ENCODE measurements at places on chromosomes 1 and 21. TPM values are rescaled to one million over a fixed set of nuclear protein-coding genes. Genes with fewer than 3 reads are reported as not detected.

DNA sequence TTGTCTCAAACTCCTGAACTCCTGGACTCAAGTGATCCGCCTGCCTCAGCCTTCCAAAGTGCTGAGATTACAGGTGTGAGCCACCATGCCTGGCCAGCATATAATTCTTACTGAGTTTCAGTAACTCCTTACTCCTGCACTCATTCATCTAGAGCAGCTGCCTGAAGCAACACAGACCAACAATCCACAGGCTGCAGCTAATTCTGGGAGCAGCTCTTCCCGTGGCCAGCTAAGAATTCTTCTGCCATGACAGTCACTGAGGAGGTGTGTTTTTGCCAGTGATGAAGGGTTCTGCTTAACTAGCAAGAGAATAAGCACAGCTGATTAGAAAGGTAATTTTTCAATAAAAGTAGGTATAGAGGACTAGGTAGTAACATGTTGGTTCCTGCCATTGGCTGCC lies 5.4 kb downstream of the VTCN1 start:
- H3K27me3 ChIP-seq: peaks cover 24% of the 10 kb centered on the region
- no peak overlapping the region for H3K4me3 ChIP-seq
- no peaks in the 10 kb centered on the region for H3K36me3 ChIP-seq
- H3K4me1 ChIP-seq: no peaks in the 10 kb centered on the region
- no peak overlapping the region for H3K27ac ChIP-seq
- DNase-seq: no peak

DNA sequence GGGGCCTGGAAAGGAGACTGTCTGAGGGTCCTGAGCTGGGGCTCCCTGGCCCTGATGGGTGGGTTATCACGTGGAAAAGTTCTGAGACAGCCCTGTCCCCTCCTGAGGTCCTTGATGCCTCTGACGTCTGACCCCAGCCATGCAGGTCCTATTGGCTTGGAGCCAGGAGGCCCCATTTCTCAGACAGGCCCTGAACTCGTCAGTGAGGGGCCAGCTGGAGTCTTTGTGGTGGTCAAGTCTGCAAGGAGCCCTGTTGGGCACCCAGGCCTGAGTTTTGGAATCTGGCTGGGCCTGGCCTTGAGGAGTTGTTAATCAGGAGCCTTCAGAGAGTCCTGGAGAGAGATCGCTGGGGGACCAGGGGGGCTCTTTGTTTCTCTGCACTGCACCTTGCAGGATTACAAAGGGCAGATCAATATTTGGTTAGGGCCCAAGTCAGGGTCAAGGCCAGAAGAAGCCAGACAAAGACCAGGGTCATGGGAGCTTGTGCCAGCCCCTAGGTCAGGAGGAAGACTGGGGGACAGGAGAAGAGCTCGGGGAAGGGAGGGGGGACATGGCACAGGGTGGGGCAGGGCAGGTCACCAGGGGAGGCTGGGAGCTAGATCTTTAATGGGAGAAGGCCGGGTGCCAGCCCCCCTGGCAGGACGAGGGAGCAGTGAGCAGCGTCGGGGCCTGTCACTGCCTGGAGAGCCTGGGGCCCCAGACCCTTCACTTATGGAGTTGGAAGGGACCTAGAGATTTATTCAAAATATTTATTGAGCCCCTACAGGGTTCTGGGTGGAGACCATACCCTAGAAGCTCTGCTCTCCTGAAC lies 83.2 kb downstream of the PTPRU start:
- no peaks in the 10 kb centered on the region for H3K4me1 ChIP-seq
- H3K4me3 ChIP-seq: no peak overlapping the region
- H3K36me3 ChIP-seq: no peaks in the 10 kb centered on the region
- no peaks in the 10 kb centered on the region for H3K27me3 ChIP-seq
- no peak overlapping the region for H3K27ac ChIP-seq
- no peak for DNase-seq

GRCh38 chr1:155485945-155486344 lies 76.7 kb downstream of the ASH1L start:
- no peak overlapping the region for H3K4me3 ChIP-seq
- no peak for DNase-seq
- H3K27ac ChIP-seq: no peak overlapping the region
- H3K4me1 ChIP-seq: peaks cover 7% of the 10 kb centered on the region
- H3K36me3 ChIP-seq: peaks cover 20% of the 10 kb centered on the region

The CHIA gene
- not detected for total RNA-seq

DNA sequence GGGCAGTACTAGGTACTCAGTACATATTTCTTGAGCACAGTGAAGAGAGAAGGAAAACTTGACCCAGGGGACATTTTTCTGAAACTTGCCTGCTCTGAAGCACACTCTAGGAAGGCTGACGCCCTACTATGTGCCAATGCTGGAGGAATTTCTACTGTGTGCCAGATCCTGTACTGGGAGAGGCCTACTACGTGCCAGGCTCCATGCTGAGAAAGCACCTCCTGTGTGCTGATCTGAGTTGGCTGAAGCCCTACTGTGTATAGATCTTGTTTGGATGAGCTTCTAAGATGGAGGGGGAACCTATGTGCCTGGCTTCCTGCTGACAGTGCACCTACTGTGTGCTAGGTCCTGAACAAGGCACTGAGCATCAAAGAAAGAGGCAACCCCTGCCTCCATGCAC lies 86.2 kb downstream of the GRIK3 start:
- DNase-seq: no peak
- no peaks in the 10 kb centered on the region for H3K27me3 ChIP-seq
- H3K4me1 ChIP-seq: no peaks in the 10 kb centered on the region
- H3K4me3 ChIP-seq: no peak overlapping the region

The RXFP4 gene
- not detected for total RNA-seq

DNA sequence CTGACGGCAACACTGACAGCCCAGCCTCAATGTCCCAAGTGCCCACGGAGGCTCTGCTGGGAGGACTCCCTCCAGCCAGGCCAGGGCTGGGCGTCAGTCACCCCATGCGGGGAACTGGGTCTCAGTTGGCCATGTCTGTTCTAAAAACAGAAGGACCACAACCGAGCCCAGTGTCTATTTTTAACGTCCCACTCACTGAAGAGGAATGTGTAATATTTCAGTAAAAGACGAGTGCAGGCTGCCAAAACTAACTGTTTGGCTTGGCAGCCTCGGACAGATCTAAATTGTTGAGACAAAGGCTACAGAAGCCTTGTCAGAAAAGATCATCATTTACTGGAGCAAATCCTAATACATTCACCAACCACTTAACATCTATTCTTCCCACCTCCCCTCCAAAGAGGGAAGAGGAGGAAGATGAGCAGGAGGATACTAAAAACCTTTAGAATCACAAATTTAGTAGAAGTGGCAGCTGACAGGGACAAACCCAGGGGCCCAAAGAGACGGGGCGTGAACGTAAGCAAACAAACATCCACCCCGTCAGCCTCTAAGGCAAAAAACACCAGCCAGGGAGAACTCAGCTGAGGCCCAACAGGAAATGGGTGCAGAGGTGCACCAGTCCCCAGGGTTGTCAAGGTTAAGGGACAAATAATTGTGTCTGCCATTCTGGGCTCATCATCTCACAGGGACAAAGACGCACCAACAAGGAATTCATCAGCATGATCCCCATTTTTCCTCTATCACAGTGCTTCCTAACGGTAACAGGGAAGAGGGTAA lies 18.7 kb downstream of the C1orf198 start:
- no peak for DNase-seq
- H3K36me3 ChIP-seq: no peaks in the 10 kb centered on the region
- no peak overlapping the region for H3K27ac ChIP-seq
- no peak overlapping the region for H3K4me3 ChIP-seq
- no peaks in the 10 kb centered on the region for H3K4me1 ChIP-seq

DNA sequence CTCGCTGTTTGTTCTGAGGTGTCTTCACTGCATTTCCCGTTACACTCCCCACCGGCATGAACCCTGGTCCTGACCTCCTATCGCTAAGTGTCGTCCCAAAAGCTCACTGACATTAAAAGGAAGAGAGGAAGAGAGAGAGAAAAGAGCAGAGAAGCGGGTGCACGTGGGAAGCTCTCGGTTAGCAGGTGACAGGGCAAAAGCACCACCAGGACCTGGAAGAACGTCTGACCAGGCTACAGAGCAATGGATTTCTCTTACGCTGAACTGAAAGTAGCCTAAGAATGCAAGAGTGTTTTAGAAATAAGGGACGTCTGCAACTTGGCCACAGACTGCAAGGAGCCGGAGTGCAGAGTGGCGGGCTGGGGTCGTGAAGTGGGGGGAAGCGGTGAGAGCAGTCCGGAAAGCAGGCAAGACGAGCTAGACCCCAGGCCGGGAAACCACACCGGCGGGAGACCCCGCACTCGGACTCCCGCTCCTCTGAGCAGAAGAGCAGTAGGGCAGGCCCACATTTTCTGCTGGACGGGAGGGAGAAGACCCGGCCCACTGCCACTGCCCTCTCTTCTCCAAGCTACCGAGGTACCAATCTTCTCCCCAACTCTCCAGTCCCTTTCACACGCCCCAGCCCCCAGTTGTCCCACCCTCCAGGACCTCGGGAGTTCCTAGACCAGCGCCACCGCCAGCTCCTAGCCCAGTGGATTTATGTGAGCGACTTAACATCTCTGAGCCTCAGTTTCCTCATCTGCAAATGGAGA lies 8.3 kb upstream of the MPZL1 start:
- peak overlapping the region; percentile 86 for H3K27ac ChIP-seq
- peaks cover 6% of the 10 kb centered on the region for H3K27me3 ChIP-seq
- DNase-seq: peak; percentile 14
- H3K4me3 ChIP-seq: peak overlapping the region; percentile 81
- H3K36me3 ChIP-seq: peaks cover 2% of the 10 kb centered on the region

DNA sequence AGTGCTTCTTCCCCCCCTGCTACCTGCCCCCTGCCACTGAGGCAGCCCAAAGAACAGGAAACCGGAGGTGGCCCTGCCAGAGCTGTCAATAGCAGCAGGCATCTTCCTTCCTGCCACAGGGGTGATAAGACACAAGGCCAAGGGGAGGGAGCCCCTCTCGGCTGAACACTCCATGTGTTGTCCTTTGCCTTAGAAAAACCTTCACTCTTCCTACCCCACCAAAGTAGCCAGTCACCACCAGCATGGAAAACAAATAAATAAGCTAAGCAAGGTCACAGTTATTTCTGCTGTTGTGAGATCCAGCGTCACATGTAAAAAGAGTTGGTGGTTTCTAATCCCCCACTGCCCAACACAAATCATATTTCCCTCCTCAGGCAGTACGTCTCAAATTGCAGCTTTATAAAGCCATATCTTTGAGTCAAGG lies 104.8 kb upstream of the DPT start:
- H3K4me3 ChIP-seq: no peak overlapping the region
- no peak for DNase-seq
- no peaks in the 10 kb centered on the region for H3K27me3 ChIP-seq
- peak overlapping the region; percentile 15 for H3K27ac ChIP-seq
- no peaks in the 10 kb centered on the region for H3K36me3 ChIP-seq
- peaks cover 6% of the 10 kb centered on the region for H3K4me1 ChIP-seq

DNA sequence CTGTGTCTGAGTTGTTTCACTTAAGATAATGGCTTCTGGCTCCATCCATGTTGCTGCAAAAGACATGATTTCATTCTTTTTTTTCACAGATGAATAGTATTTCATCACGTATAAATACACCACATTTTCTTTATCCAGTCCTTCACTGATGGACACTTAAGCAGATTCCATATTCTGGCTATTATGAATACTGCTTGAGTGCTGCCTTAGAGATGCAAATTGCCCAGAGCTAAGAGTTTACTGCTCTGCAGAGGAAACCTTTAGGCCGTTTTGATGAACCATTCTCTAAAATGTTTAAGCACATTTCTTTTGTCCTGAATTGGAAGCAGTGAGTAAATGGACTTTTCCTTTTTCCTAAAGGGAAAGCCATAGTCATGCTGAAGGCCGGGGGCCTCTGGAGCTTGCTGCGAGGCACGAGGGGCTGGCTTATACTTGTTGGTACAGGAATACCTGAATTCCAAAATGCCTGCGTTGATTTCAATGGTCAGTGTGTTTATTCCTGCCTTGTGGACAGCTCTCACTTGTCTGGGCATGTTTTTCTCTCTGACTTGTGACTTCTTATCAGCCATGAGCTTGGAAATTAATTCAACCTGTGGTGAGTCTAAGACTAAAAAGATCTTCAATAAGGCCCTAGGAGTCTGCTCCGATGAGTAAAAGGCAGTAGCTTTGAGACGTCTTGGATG lies 201.0 kb upstream of the MAP1LC3C start:
- H3K27ac ChIP-seq: no peak overlapping the region
- DNase-seq: no peak
- no peaks in the 10 kb centered on the region for H3K36me3 ChIP-seq
- H3K4me1 ChIP-seq: no peaks in the 10 kb centered on the region

DNA sequence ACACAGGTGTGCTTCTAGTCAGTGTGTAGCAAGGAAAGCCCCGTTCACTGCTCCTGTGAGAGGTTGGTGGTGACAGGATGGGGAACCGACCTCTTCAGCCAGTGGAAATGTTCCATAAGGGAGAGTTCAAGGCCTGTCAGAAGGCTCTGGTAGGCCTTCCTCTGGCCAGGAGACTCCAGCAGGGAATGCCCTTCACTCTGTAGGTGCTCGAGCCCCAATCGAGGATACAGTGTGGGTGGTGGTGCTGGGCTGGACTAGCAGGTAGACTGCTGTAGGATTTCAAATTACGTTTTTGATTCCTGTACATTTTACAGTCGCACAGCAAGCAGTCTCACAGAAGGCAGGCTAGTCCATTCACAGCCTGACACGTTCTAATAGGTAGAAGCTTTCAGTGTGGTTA lies 37.8 kb downstream of the NCF2 start:
- H3K27ac ChIP-seq: peak overlapping the region; percentile 2
- peaks cover 61% of the 10 kb centered on the region for H3K36me3 ChIP-seq
- no peaks in the 10 kb centered on the region for H3K27me3 ChIP-seq
- no peak overlapping the region for H3K4me3 ChIP-seq

DNA sequence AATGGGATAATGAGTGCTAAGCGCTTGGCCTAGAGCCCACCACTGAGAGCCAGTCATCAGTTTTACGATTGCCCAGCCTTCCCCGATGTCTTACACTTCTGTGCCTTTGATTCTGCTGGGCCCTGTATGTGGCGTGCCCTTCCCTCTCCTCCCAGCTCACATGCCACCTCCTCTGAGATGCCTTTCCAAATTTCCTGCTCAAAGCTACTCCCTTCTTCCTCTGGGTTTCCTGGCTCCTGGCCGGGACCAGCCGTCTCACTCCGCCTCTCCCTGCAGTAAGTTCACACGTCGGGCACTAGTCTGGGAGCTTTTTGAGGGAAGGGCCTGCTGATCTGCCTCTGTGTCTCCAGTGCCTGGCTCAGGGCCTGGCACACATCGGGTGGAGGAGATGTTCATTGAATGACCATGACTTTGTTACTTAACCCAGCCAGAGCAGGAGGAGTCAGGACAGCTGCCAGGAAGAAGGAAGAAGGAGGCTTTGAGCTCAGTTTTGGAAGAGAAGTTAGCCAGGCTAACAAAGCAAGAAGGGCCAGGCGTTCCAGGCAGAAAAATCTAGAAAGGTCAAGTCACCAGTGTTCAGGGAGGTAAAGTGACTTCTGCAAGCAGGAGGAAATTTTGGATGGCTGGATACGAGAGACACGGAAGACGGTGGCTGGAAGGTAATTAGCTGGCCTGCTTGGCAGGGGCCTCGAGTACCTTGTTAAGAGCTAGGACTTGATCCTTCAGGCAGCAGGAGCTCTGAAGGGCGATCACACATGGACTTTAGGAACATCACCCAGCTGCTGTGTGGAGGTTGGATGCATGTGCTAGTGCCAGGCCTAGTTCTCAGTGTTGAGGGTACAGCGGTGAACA lies 63.6 kb downstream of the EPHB2 start:
- no peaks in the 10 kb centered on the region for H3K36me3 ChIP-seq
- peaks cover 12% of the 10 kb centered on the region for H3K27me3 ChIP-seq
- DNase-seq: no peak
- no peak overlapping the region for H3K4me3 ChIP-seq

The AIRE gene
- total RNA-seq: 0.27 TPM

The C1orf198 gene
- 2.0 TPM for total RNA-seq

All from activated CD4-positive, alpha-beta T cell treated with anti-CD3 and anti-CD28 coated beads, Interleukin-2, amount 10 ng/mL, durations not matched to agents 7 days and 5 days (primary cell).